ENCODE measurements at places on chromosomes 4 and X.

DNA sequence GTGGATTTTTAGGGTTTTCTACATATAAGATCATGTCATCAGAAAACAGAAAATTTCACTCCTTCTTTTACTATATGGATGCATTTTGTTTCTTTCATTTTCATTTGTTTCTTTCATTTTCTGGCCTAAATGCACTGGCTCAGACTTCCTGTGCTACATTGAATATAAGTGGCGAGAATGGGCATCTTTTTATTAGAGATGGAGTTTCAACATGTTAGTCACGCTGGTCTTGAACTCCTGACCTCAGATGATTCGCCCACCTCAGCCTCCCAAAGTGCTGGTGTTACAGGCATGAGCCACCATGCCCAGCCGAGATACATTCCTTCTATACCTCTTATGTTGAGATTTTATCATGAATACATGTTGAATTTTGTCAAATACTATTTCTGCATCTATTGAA, 61.8 kb downstream of the BRWD3 start:
- DNase-seq: peak; percentile 5

- no peak for DNase-seq
These were observed 4.3 kb downstream of the AKAP17A start for GRCh38 chrX:1595711-1596060.

- no peak for DNase-seq
These were observed 231.5 kb downstream of the SLC7A11 start for GRCh38 chr4:138010639-138011038.

GRCh38 chrX:57596109-57596508, 4.3 kb downstream of the ZXDB start:
- DNase-seq: no peak

- no peak for DNase-seq
These were observed 165.0 kb downstream of the HEPH start for GRCh38 chrX:66328950-66329596.

DNA sequence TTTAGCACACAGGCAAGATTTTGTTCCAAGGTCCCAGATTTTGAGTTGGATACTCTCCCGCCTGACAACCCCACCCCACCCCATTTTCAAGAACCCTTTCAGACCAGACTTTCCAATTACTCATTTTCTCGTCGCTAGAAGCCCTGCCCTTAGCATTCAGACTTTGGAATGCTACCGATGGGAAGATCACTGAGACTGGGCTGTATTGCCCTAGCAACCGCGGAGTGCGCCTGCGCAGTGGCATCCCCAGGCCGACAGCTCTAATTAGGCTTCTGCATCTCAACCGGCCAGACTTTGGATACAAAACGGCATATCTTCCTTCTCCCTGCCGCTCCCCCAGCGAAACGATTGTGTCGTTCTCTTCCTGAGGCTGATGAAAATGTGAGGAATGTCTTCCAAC, 3.4 kb downstream of the MAGEE2 start:
- no peak for DNase-seq

DNA sequence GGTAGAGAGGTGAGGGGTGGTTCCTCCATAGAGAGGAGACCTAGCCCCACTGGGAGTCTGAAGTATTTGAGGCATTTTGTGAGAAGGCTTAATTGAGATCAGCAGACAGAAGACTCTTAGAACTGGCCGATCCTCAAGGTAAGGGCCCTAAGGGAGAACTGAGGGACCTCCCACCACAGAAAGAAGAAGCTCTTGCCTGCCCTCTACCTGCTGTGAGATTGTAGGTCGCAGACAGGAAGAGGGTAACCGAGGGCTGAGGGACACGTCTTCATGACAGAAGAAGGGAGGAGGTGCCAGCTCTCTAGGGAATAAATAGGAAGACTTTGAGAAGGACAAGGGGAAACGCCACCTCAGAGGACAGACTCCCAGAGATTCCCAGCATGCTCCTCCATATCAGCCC, 24.1 kb upstream of the MAGEC1 start:
- no peak for DNase-seq

DNA sequence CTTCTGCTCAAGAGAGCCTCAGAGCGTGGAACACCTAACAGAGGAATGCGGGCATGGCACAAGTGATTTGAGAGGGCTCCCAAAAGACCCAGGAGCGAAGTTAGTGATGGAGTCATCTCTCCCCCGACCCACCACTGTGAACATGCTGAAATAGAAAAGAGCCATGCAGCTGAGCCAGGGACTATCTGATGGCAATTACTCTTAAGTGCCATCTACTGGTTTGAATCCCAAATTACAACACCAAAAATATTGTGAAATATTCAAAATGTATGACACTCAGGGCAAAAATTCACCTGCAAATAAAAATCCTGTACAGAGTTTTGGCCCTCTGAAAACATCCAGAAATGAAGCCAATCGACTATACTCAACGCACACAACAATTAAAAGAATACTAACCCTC, 2038.9 kb upstream of the ADGRL3 start:
- DNase-seq: no peak

DNA sequence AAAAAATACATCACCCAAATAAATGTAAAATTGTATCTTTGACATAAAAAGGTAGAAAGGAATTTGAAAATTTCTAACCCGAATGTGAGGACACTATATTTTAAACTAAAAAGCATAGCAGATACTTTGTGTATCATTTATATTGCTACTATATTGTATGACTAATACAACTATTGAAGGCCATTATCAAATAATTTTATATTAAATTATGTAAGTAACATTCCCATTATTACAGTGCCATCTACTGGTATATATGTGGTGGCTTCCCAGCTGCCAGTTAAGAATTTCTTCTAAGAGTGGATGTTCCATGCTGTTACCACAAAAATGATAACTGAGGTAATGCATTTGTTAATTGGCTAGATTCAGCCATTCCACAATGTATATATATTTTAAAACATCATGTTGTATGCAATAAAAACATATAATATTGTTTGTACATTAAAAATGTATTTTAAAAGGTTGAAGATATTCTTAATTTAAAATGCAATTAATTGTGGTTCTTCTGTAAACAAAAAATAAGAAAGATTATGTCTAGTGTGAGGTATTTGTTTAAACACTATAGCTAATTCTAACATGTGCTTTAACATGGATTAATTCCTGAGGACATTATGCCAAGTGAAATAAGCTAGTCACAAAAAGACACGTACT, 65.3 kb downstream of the EGF start:
- DNase-seq: no peak

GRCh38 chrX:30910124-30910860, 21.2 kb upstream of the TAB3 start:
- DNase-seq: peak; percentile 14

- DNase-seq: no peak
These were observed 40.2 kb downstream of the ADH7 start for GRCh38 chr4:99394896-99395295.

DNA sequence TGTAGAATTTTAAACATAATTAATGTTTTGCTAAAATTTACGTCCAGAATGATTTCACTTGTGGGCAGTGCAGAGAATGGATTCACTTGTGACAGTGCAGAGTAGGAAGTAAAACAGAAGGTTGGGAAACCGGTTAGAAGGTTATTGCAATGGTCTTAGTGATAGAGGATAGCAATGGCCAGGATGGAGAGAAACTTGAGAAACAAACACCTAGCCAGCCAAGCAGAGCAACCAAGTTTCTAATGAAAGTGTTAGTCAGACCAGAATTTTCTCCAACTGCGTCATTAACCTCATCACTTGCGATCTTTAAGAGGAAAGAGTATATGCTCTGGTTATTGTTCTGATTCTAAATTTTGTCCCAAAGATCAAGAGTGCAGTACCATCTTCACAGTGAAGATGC, 50.0 kb upstream of the TBC1D9 start:
- no peak for DNase-seq

DNA sequence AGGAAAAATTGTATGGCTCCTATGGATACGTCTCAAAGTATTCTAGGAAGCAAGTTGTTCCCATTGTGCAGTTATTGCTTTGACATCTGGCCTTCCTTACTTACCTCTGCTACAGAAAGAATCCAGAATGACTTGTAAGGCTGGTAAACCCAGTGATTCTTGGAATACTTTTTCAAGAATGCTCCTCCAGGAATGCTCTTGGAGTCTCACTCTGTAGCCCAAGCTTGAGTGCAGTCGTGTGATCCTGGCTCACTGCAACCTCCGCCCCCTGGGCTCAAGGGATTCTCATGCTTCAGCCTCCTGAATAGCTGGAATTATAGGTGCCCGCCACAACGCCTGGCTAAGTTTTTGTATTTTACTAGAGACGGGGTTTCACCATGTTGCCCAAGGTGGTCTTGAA, 38.1 kb downstream of the GAB1 start:
- no peak for DNase-seq

GRCh38 chrX:65741823-65742222, 74.4 kb downstream of the MSN start:
- no peak for DNase-seq

GRCh38 chr4:152892974-152893373, 43.1 kb upstream of the FHDC1 start:
- no peak for DNase-seq

DNA sequence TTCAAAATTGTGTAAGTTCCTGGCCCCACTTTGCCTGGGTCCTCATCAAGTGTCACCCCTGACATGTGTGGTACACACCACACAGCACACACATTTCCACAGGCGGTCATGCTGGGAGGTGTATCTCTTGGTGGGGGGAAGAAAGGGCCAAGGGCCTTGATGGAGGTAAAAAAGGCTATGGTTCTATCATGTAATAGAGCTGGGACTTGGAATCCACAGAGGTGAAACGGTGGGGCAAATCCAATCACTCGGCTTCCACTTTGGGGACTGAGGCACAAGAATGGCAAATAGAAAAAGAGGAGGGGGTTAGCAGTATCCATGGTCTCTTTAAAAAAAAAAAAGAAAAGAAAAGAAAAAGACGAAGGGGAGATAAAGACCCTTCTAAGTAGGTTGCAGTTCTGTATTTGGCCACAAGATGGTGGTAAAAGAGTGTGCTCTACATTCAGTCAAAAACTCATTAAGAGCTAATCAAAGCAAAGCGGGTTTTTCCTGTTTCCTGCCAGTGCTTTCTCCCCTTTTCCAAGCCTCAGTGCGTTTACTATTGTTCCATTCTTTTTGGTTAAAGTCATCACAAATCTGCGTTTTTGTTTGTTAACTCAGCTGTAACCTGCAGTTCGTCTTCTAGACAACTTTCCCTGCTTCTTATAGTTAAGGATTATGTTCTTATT, 37.0 kb upstream of the ATP6AP2 start:
- DNase-seq: no peak

GRCh38 chr4:97910005-97910404, 233.3 kb downstream of the STPG2 start:
- DNase-seq: no peak

- no peak for DNase-seq
These were observed 30.5 kb upstream of the SHOX start for GRCh38 chrX:599837-600715.

- no peak for DNase-seq
These were observed 790.0 kb downstream of the PCDH18 start for GRCh38 chr4:136742333-136742732.

- no peak for DNase-seq
These were observed 15.9 kb upstream of the XKRX start for GRCh38 chrX:100944601-100945000.

GRCh38 chr4:8538703-8539567, 41.3 kb upstream of the GPR78 start:
- no peak for DNase-seq

- no peak for DNase-seq
These were observed 13.3 kb upstream of the UBA1 start for GRCh38 chrX:47180346-47180745.

DNA sequence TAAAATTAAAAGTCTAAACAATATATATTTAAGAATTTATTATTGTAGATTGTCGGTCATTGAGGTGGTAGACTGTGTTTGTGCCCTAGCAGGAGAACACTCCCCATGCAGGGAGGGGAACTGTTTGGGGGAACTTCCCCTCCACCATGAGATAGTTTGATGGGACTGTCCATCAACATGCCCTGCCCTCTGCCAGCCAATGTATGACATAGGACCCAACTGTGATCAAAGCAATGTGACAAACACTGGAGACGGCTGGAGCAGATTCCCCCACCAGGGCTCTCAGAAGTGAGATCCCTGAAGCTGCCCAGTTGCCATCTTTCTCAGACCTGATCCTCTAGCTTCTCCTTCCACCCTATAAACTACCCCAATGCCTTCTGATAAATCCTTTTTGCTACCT, 44.9 kb downstream of the SH3KBP1 start:
- DNase-seq: no peak

- no peak for DNase-seq
These were observed 64.0 kb downstream of the SOX3 start for GRCh38 chrX:140440876-140441275.

- DNase-seq: no peak
These were observed 21.5 kb downstream of the FHDC1 start for GRCh38 chr4:152957437-152958171.

GRCh38 chrX:133609166-133609565, 193.9 kb upstream of the GPC4 start:
- no peak for DNase-seq

DNA sequence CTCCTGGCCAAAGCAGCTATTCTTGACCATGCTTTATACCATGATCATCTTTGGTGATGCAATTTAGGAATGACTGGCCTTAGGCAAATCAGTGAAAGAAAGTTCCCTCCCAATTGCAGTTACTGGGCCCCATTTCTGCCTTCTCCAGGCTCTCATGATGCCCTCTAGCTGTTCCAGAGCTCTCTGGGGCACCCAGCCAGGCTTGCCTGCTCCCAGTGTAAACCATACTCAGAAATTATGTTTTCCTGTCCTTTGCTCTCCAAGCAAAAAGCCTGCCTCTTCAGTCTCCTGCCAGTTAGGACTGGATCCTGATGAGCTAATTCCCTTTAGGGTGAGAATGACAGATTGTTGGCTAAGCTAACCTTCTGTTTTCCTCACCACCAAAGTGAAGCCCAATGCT, 85.3 kb upstream of the RBPJ start:
- DNase-seq: no peak

- no peak for DNase-seq
These were observed 133.8 kb downstream of the PDGFC start for GRCh38 chr4:156837625-156838345.

DNA sequence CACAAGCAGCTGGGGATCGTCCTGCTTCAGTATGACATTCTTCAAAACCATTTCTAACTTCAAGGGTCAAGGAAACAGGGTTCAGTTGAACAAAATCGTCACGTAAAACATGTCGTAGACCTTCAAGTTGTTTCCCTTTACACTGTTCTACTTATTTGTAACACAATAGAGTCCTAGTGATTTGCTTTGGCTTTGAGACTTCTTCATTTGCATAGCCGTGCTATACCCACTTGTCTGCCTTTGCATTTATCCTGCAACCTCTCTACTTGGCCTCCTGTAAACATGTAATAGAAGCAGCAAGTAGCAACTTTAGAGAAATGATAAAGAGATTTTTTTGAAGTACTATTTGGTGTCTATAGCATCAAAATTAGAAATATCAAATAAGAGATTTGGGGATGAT, 194.9 kb downstream of the SLC7A11 start:
- no peak for DNase-seq

- DNase-seq: no peak
These were observed 8.3 kb upstream of the CPE start for GRCh38 chr4:165370530-165370929.

- DNase-seq: no peak
These were observed 31.6 kb upstream of the HUWE1 start for GRCh38 chrX:53718073-53718472.

Data from stimulated activated CD4-positive, alpha-beta T cell treated with anti-CD3 and anti-CD28 coated beads, Interleukin-15, amount 100 ng/mL, for 24 hours (primary cell).